Skeletal muscle cell (primary cell): ENCODE measurements at places on chromosomes 3 and 15.

- no peak for DNase-seq
These were observed 194.3 kb downstream of the RORA start for GRCh38 chr15:61034678-61035291.

DNA sequence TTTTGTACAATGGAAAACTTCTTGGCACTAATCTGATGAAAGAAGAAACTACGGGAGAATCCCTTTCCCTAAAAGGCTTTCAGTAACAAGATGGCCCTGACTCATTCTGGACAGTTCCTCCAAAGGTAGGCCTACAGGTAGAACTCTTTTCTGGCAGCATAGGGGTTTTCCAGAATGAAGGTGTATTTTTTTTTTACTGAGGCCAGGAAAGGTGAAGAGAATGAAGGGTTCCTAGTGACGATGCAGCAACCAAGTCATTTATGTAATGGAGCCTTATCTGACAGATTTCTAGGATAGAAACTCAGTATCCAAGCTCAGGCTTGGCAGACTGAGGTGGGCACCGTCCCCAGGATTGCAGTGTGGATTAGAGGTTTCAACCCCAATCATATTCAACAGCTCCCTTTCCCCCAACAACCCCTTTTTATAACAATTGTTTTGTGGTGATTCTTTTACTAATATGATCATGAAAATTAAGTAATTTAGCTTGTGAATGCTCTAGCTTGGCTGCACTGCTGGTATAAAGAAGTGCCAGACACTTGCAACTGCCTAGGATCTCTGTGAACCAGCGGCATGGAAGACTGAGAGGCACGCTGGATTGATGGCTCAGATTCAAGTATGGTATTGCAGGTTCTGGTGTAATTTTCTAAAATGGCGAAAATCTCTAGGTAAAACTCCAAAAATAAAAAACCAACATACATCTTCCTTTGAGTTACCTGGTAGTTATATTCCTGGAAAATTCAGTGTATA, 8.7 kb upstream of the TRIM69 start:
- DNase-seq: no peak

DNA sequence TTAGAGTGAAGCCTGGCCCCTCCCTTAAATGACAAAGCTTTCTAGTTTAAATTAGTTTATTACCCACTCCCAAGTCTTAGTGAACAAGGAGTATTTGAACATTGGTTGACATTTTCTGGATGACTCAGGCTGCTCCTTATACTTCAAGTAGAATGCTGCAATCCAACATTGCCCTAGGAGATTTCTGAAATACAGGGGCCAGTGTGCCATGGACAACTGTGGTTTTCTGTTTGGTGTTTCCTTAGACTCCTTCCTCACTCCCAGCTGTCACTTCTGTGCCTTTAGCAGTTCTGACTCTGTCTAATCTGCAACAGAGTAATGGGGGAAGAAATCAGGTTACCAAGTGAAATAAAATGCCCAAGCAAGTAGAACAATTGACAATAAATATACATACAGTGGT, 116.1 kb upstream of the P2RY1 start:
- peak; percentile 17 for DNase-seq

DNA sequence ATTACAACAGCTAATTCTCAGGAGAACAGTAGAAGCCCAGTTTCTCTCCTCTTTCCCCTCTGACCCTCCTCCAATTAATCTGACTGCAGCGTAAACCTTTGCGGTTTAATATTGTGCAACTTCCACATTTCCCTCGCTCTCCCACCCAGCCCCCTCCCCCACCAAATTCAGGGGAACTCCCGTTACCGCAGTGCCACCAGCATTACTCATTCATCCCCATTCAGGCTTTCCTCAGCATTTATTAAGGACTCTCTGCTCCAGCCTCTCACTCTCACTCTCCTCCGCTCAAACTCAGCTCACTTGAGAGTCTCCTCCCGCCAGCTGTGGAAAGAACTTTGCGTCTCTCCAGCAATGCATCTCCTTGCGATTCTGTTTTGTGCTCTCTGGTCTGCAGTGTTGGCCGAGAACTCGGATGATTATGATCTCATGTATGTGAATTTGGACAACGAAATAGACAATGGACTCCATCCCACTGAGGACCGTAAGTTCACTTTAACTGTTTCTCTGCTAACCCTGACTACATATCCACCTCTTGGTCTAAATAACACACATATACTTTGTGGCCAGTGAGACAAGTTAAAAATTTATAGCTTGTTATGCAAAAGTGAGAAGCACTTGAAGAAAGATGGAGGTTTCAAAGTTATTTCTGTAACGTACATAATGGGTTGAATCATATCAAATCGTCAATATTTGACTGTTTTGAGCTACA, at the start of gene PTX3:
TSS of gene PTX3 (plus strand) at position 268 of the 709 bp plus-strand sequence. CDS start at position 352, 84 bp downstream.
- DNase-seq: peak; percentile 94

- no peak for DNase-seq
These were observed 19.4 kb upstream of the FEZF2 start for GRCh38 chr3:62392626-62393292.

- no peak for DNase-seq
These were observed 323.5 kb downstream of the ULK4 start for GRCh38 chr3:41638381-41638780.

DNA sequence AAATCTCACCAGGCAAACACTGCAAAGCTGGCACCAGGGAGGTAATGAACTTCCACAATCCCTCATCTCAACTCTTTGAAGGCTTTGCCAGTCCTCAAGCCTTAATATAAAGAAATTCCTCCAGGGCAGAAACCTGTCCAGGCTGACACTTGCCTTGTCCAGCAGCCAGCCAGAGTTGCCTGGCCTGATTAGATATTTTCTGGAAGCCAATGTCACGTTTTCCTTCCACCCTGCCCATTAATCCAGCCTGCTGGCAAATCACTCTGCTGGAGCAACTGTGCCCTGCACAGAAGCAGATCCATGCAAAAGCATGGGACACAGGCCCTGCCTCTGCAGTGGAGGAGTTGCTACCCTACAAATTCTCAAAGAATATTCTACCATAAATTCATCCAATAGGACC, 56.5 kb downstream of the HEG1 start:
- DNase-seq: no peak

DNA sequence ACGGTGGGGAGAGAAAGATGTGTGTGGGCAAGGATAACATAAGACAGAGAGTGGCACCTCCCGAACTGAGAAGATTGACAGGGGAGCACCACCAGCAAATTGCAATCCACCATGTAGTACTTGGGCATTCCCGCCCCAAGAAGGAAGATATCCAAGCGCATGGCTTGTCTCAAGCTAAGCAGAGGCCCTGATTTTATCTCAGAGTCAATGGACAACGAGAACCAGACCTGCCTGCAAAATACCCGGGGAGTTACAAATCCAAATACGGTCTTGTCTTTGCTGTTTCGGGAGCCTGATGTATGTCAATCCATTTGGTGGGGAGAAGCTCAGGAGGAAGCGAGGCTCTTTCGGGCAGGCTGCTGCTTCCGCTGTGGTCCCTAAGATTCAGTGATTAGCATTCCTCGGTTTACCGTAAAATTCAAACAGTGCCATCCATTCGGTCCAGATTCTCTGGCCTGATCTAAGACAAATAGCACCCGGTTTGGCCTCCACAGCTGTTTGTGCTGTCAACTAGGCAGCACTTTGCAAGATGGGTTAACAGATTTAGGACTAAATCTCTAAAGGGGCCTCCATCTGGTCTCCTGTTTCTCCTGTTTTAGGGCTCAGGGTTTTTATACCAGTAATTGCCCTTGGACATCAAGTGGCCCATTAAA, 97.7 kb upstream of the WNT5A start:
- no peak for DNase-seq

DNA sequence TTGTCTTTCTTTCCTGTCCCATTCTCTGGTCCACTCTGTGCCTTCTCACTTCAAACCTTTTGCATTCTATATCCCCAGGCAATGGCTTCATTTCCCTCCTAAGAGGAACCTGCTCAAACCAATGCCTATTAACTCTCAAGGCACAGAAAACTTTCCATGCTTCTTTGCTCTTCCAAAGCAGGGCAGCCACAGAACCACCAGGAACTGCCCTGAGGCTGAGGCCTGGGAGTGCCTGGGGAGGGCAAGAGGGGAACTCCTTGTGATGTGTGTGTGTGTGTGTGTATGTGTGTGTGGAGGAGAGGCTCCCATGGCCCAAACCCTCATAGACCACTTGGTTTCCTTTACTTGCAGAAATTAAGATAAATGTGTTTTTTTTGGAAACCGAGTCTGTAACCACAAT, 14.1 kb upstream of the PGPEP1L start:
- DNase-seq: no peak

DNA sequence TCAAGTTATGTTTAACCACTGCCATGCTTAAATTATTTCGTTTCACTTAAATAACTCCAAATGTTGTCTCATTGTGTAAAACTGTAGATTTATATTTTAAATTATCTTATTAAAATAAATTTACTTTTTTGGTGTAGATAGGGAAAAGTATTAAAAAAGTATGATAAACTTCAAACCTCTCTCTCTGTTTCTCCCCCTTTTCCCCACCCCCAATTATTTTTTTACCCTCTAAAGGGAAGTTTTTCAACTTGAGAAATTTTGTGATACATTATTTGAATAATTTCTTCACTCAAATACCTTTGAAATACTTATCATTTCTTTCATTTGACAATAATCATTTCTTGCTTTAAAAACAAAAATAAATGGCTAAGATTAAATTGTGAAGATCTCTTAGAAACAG, 66.9 kb upstream of the EIF1B start:
- no peak for DNase-seq

DNA sequence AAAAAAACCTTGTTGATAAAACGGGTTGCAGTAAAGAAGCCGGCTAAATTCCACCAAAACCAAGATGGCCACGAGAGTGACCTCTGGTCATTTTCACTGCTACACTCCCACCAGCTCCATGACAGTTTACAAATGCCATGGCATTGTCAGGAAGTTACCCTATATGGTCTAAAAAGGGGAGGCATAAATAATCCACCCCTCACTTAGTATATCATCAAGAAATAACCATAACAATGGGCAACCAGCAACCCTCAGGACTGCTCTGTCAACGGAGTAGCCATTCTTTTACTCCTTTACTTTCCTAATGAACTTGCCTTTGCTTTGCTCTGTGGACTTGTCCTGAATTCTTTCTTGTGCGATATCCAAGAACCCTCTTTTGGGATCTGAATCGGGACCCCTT, 14.4 kb upstream of the CDC25A start:
- DNase-seq: no peak

GRCh38 chr3:167872032-167872431, 136.5 kb downstream of the SERPINI1 start:
- no peak for DNase-seq

DNA sequence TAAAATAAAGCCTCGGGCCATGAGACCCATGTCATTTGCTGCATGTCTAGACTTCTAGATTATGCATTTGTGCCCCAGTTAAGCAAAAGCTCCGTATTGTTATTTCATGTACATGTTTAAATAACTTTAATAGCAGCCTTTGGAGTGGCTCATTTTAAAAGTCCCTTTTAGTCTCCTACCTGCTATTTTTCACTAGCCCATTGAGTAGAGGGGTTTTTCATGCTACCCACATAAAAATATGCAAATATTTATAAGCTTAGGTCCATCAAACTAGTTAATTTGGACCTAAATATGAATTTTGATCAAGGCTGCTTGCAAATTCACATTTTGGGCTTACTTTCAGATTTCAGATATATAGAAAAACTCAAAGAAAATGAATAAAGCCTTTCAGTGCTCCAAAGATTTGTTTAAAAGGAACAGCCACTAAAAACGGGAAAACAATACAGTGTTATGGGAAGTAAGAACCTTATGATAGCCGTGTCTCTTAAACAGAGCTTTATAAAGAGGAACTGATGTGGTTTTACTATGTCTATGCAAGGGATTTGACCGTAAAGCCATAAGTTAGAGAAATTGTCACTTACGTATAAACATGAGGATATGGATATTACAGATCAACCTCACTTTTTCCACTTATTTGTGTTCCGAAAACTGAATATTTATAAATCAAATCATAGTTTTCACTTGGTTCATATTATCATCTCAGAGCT, 30.0 kb downstream of the FILIP1L start:
- no peak for DNase-seq

DNA sequence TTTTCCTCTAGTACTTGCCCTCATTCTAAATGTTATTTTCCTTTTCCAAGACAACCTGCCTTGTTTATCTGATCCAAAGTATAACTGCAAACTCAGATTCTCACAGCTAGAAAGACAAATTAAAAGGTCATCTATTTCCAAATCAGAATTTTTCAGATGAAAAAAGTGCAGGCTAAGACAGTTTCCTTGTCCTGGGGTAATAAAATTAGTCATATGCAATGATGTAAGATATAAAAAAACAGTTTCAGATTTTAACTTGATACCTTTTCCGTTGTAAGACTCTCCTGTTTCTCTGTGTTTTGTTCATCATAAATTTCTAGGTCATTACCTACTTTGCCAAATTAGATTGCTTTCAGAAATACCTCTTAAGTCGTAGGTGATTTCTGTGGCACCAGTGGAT, 238.4 kb upstream of the PEX5L start:
- no peak for DNase-seq

DNA sequence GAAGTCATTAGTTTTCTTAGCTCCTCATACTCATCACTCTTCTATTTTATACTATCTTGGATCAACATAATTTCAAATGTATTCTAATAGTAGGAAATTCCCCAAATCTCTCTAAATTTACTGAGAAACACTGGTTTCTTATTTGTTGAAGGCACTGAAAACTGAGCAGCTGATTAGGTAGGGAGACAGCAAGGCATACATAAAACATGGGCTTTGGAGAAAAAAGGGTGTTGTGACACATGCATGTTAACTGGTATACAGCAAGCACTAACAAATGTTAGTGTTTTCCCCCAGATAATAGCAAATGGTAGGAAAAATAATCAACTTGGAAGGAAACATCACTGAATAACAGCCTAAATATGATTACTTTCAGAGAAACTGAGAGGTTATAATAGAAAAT, 125.5 kb upstream of the TSPAN3 start:
- no peak for DNase-seq

- no peak for DNase-seq
These were observed 297.2 kb downstream of the ARPP21 start for GRCh38 chr3:35936571-35936970.

DNA sequence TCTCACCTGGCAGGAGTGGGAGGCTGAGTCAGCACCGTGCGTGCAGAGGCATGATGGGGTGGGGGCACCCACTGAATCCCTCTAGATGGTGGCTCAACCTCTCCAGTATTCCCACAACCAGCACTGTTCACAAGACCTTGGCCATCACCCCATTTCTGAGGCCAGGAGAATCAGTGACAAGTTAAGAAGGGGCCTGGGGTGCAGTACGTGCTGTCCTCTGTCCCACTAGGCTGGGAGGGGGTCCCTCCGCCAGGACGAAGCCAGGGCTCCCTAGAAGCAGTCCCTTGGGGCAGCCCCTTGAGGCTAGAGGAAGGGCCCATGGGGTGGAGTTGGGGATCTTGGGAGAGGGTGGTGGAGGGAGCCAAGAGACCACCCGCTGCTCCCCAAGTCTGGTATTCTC, 4.8 kb downstream of the MYL3 start:
- no peak for DNase-seq
